NCI-H1694 (cell line): ENCODE measurements at places on chromosomes 7 and 10.

DNA sequence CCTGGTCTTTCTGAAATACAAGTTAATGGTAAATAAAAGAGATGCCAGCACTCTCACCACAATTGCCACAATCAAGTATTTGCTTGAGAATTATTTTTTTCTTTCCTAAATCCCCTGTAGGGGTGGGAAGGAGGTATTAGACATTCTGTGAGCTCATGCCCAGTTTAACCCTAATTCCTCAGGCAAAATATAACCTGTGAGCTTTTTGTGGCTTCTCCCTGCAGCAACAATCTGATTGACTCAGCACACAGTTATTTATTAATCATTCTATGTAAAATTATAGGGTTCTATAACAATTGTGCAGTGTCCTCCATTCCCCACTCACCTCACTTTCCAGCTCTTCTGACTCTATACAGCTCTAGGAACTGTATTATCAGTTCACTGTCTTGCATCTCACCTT is 66.3 kb downstream of the GLI3 start:
- no peak for DNase-seq

DNA sequence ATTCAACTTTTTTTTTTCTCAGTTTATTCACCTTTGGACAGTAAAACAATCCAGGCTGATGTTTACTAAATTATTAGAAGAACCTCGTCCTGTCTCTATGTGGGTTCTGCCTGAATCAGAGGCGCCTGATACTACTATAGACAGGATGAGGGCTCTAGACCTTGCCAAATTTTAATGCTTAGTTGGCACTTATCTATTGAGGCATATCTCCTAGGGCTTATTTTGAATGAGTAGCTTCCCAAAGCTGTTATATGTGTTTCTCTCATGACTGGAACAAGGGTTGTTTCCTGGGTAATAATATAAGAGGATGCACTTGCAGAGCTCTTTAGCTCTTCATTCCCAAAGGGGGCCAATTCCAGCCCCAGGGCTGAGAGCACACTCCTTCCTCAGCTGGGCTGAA is 23.6 kb downstream of the HECW1 start:
- DNase-seq, result no peak

- no peak for DNase-seq
These were observed 6.3 kb downstream of the FGF8 start for GRCh38 chr10:101769541-101770180.

- DNase-seq, result no peak
These were observed at the start of gene C10orf95 for GRCh38 chr10:102451105-102451969. Gene C10orf95, minus strand, starts transcription at chr10:102451543. Its CDS starts 450 bp downstream, at chr10:102451093.

DNA sequence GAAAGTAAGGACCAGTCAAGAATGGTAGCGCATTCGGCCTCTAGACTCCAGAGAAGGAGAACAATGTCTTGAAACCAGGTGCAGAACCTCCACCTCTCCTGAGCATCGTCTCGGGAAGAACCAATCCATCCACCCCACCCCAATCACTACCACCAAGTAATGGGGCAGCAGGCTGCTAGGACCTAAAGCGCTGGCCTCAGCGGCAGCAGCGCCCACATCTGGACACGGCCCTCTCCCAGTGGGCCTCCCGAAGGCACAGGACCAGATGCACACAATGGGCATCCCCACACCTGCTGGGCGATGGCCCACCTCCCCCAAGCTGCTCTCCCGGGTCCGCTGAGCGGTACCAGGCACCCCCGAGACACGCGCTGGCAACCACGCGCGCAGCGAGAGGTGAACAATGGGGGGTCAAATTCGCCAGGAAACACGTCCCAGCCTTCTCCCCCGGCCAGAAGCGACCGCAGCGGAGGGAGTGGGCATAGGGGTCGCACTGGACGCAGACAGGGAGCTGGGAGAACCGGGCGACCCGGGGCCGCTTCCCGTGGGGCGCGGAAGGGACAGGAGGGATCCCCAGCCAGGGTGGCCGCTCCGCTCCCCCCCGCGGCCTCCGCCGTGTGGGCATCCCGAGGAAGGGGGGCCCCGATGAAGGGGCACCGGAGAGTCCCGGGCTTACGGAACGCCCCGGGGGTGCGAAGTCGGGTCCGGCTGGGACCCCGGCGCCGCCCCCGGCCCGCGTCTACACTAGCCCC is 506 bp downstream of the CTTNBP2 start:
- DNase-seq, result no peak

- no peak for DNase-seq
These were observed 205.3 kb upstream of the MKLN1 start for GRCh38 chr7:131122394-131122793.

- DNase-seq, result peak; percentile 87
These were observed 913.9 kb upstream of the AUTS2 start for GRCh38 chr7:68684246-68684839.

DNA sequence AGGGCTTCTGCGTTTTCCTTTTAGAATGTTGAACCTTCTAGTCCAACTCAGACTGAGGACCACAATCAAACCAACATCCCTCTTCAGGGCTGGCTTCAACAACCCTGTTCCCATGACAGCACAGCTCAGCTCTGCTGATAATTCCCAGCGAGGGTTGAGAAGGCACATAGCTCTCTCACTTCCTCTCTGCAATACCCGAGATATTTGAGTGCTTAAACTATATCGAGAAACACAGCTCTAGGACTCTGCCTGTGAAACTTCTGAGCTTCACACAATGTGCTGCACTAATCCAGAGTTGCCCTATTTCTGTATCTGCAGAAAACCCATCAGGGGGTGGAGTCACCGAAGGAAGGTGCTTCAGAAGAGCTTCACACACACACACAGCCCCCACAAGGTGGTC is 1.6 kb upstream of the ADARB2 start:
- no peak for DNase-seq

DNA sequence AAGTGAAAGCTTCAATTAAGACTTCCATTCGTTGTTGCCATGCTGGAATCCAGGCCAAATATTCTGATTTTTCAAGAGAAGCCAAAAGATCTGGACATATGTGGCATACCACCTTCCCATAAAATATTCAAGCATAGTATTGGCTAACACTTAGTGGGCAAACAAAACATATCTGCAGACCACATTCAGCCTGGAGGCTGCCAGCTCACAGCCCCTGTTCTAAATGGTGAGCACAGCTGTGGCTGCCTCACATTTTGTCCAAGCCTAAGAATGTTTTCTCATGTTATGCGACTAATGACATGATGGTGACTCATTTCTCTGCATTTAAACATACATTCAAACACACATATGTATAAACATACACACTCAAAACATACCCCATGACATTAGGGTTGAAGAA is 10.6 kb upstream of the CALU start:
- no peak for DNase-seq

- DNase-seq, result no peak
These were observed 88.2 kb upstream of the DUSP5 start for GRCh38 chr10:110409488-110409887.

DNA sequence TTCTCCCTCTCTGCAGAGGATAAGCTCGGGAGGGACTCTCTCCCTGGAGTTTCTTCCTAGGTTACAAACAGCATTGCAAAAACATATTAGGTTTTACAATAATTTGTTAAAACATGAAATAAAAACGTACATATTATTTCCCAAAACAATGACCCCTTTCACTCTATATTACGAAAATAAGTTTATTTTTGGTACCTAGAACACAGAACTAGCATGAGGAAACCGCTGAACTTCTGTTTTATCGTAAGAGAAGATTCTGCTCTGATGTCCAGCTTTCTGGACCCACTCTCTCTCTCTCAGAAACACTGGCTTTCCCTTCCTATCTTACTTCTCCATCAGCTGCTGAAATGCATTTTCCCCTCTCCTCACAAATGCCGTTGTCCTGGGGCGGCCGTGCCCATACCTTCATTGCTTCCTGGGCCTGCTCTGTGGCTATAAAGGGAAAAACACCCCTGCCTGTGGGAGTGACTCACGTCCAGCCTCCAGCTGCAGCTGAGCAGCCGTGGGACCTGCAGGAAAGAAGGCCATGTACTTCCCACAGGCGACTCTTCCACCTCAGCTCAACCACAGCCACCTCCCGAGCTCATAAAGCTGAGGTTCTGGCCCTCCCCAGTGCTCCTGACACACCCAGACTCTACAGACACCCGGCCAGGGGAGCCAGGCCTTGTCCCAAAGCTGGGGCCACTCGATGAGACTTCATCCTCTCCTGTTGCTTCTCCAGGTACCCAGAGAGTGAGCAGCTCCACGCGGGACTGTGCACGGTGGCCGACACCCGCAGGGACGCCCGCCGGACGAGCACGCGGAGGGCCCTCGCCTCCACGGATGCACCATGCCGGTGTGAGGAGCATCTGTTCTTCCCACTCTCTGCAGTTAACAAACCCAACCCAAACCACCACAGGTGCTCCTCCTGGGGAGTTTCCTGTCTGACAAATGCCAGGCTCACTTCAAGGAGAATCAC is 3.1 kb downstream of the GPER1 start:
- DNase-seq, result no peak

DNA sequence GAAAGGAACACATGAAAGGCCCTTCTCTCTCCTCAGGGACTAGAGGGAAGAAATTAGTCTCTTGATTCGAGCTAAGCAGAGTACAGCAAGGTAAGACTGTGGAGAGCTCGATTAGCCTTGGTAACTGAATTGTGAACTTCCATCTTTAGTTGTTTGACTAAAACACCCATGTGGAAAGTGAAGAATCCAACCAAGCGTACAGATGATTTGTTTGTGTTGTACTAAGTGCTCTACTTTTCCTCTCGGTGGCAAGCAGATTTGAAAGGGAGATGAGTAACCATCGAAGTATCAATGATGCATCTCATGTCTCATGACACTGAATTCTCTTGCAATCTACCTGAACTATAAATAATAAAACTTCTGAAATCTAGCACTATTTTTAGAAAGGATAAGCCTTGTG is 80.7 kb downstream of the FZD1 start:
- no peak for DNase-seq

- no peak for DNase-seq
These were observed 18.1 kb downstream of the NOC3L start for GRCh38 chr10:94344522-94345122.

- DNase-seq, result no peak
These were observed 33.6 kb downstream of the JMJD1C start for GRCh38 chr10:63431962-63432797.

GRCh38 chr7:155602750-155603149 is 41.7 kb upstream of the RBM33 start:
- no peak for DNase-seq

- DNase-seq, result no peak
These were observed 16.4 kb upstream of the PTPRN2 start for GRCh38 chr7:158603773-158604755.

DNA sequence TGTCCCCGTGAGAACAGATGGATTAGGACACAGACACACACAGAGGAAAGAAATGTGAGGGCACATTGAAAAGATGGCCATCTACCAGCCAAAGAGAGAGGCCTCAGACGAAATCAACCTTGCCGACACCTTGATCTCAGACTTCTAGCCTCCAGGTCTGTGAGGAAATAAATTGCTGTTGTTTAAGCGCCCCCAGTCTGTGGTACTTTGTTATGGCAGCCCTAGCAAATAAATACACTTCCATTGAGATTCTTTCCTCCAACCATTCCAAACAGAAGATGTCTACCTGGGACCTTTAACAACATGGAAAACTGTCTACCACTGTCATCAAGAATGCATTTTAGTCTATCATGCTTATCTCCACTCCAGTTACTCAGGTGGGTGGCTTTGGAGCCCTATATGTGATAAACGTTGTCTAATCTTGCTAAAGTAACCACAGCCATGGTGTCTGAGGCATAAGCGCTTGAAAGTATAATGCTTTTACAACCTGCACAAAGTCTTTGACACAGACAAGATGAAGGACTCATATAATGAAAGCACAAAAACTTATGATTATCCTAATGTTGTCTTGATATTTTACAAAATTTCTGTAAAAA is 244.3 kb downstream of the MTERF1 start:
- DNase-seq, result no peak

DNA sequence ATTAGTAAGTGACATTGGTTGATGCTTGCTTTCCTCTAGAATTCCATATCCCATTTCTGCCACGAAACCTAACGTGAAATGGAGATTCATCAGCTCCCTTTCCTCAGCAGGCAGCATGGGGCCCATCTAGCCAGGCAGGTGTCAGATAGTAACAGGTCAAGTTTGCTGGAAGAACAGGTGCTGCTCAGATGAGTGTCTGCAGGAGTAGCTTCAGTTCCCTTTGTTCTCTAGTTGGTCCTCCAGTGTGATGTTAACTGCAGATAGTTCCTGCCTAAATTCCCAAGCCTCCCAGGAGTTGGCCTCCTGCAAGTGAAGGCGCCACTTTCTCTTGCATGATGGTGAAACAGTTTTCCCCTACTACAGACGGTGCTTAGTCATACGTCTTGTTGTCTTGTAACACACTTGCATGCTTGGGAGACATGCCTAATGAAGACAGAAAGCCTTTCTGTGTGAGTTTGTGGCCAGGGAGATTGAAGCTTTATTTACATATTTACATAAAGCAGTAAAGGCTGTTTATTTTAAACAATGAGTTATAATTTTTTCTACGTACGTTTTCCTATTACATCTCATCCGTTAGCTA is 175.4 kb downstream of the CHN2 start:
- no peak for DNase-seq

DNA sequence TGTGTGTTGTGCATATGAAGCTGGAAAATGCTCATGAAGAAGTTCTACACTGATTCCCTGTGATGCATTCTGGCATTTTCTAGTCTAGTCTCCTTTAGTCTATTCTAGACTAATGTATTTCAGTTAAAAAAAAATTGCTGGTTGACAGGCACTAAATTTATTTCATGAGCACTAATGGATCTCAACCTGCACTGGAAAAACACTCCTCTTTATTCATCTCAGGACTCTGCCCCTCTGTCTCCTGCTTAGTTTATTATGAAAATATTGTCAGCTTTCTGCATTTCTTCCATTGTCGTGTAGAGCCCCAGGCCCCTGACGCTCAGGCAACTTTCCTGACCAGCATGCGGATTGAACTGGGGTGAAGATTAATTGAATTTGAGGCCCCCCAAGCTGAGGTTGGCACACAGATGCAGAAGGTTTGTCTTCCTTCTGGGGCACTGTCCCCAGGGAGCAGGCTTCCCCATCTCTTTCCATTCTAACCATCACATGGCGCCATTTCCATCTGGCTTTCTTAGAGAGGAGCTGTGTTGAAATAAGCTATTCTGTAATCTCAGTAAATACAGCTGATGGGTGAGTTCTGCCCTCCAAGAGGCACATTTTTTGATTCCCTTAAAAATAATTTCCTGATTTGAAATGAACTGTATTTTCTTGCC is 128.7 kb downstream of the INSYN2A start:
- DNase-seq, result no peak
